Activated CD8-positive, alpha-beta memory T cell treated with anti-CD3 and anti-CD28 coated beads for 1 hour (primary cell): ENCODE measurements at places on chromosomes 5 and 9.

GRCh38 chr5:4124221-4124970, 528.8 kb downstream of the IRX1 start:
- DNase-seq: no peak

DNA sequence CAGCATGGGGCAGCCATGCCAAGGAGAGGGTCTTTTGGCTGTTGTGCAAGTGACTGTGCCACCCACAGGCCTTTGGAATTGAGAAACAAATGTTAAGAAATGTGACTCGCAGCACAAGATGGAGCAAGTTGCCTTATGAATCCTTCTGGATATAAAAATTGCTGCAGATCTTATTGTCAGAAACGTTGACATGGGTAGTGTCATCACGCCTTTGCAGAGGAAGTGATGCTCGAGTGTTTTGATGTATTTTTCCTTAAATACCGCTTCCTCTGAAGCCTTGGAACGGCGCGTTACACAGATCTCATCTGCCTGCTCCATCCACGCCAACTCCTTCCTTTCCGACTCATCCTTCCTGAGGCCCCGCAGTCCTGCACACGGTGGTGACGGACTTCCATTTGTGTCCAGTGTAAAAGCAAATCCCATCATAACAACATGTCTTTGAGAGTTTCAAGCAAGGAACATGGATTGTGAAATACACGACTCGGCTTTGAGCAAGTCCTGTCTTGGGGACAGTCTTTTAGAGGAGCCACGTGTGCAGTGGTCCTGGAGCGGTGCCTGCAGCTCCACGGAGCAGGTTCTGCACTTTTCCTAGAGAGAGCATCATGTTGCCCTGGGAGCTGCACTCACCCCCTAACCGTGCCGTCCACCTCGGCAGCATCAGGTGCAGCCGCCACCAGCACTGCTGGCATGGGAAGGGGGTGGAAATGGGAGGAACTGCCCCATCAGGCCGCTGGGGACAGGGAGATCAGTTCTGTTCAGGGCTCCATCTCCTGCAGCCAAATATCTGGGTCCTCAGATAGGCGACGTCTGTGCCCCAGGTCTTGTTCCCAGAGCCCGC, 15.1 kb downstream of the ROPN1L start:
- no peak for DNase-seq

- DNase-seq: no peak
These were observed 15.8 kb downstream of the VAV2 start for GRCh38 chr9:133976191-133976861.

- no peak for DNase-seq
These were observed 212.8 kb upstream of the CHD1 start for GRCh38 chr5:99141534-99142128.

- DNase-seq: no peak
These were observed 16.2 kb downstream of the ATPSCKMT start for GRCh38 chr5:10233505-10233904.

- DNase-seq: no peak
These were observed 22.4 kb upstream of the DEPDC1B start for GRCh38 chr5:60722416-60722815.

GRCh38 chr5:6822068-6822467, 108.8 kb downstream of the TENT4A start:
- no peak for DNase-seq

- no peak for DNase-seq
These were observed 4.6 kb upstream of the CERCAM start for GRCh38 chr9:128416014-128416413.
